ENCODE measurements at places on chromosomes 5 and 9. TPM values are rescaled to one million over a fixed set of nuclear protein-coding genes. Genes with fewer than 3 reads are reported as not detected.
A peak's percentile ranks its signal among the peaks of the same experiment; 100 is the strongest.

The NMUR2 gene
- total RNA-seq: 7.0 TPM

The SLCO6A1 gene
- total RNA-seq: 1.7 TPM

The SCGB3A2 gene
- total RNA-seq: not detected

The FAM221B gene
- 5.1 TPM for total RNA-seq

The NUTM2G gene
- not detected for total RNA-seq

The ZNG1C gene
- 12.3 TPM for total RNA-seq

The FBN2 gene
- total RNA-seq: 0.82 TPM

The SPINK6 gene
- not detected for total RNA-seq

The PPP3R2 gene
- total RNA-seq: not detected

- peaks cover 15% of the 10 kb centered on the region for H3K4me1 ChIP-seq
- no peaks in the 10 kb centered on the region for H3K27me3 ChIP-seq
- no peak overlapping the region for H3K27ac ChIP-seq
- DNase-seq: no peak
- no peak overlapping the region for H3K4me3 ChIP-seq
Measured at GRCh38 chr9:698276-698675, 143.2 kb upstream of the DMRT1 start.

DNA sequence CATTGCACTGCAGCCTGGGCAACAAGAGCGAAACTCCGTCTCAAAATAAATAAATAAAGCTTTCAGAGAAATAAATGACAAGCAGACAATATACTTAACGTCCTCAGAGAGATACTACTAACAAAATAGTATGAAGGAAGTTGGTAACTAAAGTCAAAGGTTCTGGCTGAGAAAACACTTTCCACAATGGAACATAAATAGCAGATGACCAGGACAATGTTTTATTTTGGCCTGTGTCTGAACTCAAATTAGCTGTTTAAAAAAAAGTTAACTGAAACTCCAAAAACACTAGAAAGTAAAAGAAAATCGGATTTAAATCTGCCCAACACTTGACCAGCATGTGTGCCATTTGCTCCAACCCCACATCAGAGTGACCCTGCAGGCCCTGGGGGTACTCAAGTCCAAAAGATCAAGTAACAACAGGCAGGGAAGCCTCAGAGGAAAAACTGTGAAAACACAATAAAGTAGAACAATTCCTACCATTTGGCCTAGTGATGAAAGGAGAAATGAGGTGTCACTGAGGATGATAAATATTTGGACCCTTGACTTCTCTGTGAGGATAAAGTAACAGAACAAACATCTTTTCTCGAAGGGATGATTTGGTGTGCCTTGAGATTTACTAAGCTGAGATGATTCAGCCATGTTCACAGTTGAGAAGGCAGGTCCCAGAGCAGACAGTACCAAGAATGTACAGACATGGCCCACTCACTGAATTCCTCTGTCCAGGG, 47.7 kb downstream of the LHFPL2 start:
- H3K27me3 ChIP-seq: no peaks in the 10 kb centered on the region
- H3K27ac ChIP-seq: peak overlapping the region; percentile 24
- no peaks in the 10 kb centered on the region for H3K36me3 ChIP-seq

- no peak overlapping the region for H3K4me3 ChIP-seq
- H3K36me3 ChIP-seq: no peaks in the 10 kb centered on the region
- DNase-seq: no peak
- H3K27me3 ChIP-seq: no peaks in the 10 kb centered on the region
- no peaks in the 10 kb centered on the region for H3K4me1 ChIP-seq
Measured at GRCh38 chr5:31605920-31606319, 33.0 kb upstream of the PDZD2 start.

DNA sequence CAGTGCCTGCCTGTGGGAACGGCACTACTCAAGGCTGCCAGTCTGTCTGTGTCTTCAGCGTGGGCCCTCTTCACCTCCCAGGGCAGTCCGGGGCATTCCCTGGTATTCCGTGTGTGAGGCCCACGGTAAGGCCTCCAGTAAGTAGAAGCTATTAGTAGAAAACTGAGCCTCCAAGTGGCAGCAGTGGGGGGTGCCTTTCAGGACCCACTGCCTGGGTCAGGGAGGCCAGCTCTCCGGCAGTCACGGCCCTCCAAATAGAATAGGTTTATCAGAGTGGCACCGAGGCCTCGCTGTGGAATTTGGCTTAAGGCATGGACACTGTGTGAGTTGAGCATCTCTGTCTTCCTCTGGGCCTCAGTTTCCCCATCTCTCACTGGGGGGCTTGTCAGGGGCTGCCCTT, 23.1 kb downstream of the ADAMTSL2 start:
- no peaks in the 10 kb centered on the region for H3K4me1 ChIP-seq
- no peaks in the 10 kb centered on the region for H3K36me3 ChIP-seq
- peak overlapping the region; percentile 55 for H3K27ac ChIP-seq
- H3K27me3 ChIP-seq: no peaks in the 10 kb centered on the region
- H3K4me3 ChIP-seq: no peak overlapping the region
- no peak for DNase-seq

- H3K27ac ChIP-seq: peak within 1 kb of the TSS; percentile 81
- H3K4me3 ChIP-seq: peak within 1 kb of the TSS; percentile 98
- no peaks in the 10 kb centered on the region for H3K36me3 ChIP-seq
- no peaks in the 10 kb centered on the region for H3K27me3 ChIP-seq
- H3K4me1 ChIP-seq: peaks cover 3% of the 10 kb centered on the region
Measured at GRCh38 chr5:1111727-1112289, at the start of gene SLC12A7. TSS of gene SLC12A7 (minus strand) at chr5:1112063. CDS start at chr5:1111991, 72 bp downstream.

GRCh38 chr5:387491-388265, 55.3 kb upstream of the EXOC3 start:
- no peaks in the 10 kb centered on the region for H3K4me1 ChIP-seq
- no peaks in the 10 kb centered on the region for H3K36me3 ChIP-seq
- H3K4me3 ChIP-seq: no peak overlapping the region
- H3K27me3 ChIP-seq: no peaks in the 10 kb centered on the region

- no peak overlapping the region for H3K4me3 ChIP-seq
- H3K27me3 ChIP-seq: no peaks in the 10 kb centered on the region
- no peak for DNase-seq
- no peak overlapping the region for H3K27ac ChIP-seq
- H3K36me3 ChIP-seq: no peaks in the 10 kb centered on the region
Measured at GRCh38 chr9:81906671-81907070, 21.6 kb upstream of the SPATA31D4 start.

DNA sequence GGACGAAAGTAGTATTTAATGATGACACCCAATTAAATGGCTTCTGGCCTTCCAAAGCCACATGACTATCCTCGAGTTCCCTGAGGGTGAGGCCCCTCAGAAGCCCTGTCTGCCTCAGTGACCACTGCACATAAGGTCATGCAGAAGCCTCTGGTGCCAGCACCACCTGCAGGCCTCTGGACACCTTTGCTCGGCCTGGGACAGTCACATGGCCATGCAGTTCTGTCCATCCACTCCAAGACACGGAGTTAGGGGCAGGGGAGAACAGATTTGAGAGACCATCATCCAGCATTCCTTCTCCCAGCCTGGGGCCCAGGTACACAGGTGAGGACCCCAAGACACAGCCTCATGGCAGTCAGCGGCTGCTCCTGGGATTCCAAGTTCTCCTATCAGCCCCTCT, 145.0 kb downstream of the ROR2 start:
- H3K4me1 ChIP-seq: no peaks in the 10 kb centered on the region
- no peaks in the 10 kb centered on the region for H3K36me3 ChIP-seq
- no peak for DNase-seq
- no peak overlapping the region for H3K27ac ChIP-seq
- H3K4me3 ChIP-seq: no peak overlapping the region

- no peak overlapping the region for H3K27ac ChIP-seq
- no peaks in the 10 kb centered on the region for H3K4me1 ChIP-seq
- no peaks in the 10 kb centered on the region for H3K36me3 ChIP-seq
- no peaks in the 10 kb centered on the region for H3K27me3 ChIP-seq
Measured at GRCh38 chr9:72424131-72424530, 59.1 kb upstream of the ZFAND5 start.

GRCh38 chr5:111856876-111857466, 100.0 kb upstream of the NREP start:
- no peaks in the 10 kb centered on the region for H3K4me1 ChIP-seq
- DNase-seq: no peak
- H3K27me3 ChIP-seq: no peaks in the 10 kb centered on the region
- H3K27ac ChIP-seq: no peak overlapping the region

GRCh38 chr9:13555516-13555915, 276.0 kb upstream of the MPDZ start:
- no peaks in the 10 kb centered on the region for H3K27me3 ChIP-seq
- no peak overlapping the region for H3K4me3 ChIP-seq
- no peak overlapping the region for H3K27ac ChIP-seq
- DNase-seq: no peak
- H3K4me1 ChIP-seq: no peaks in the 10 kb centered on the region

DNA sequence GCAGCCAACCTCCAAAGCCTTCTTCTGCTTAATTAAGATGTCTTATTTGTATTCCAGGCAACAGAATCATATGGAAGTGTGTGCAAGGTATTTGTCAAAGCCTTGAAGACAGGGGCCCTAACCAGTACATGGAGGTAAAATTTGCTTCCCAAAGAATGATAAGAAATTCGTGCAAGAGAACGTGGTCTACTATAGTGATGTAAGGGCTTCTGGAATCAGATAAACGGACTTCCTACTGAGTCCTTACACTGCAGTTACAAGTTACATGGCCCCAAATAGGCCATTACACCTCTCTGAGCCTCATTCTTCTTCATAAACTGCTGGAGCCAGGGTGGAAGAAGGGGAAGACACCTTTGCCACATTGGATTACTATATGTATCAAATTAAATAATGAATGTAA, 15.9 kb upstream of the ISOC1 start:
- H3K4me3 ChIP-seq: no peak overlapping the region
- H3K4me1 ChIP-seq: no peaks in the 10 kb centered on the region
- H3K36me3 ChIP-seq: no peaks in the 10 kb centered on the region
- no peaks in the 10 kb centered on the region for H3K27me3 ChIP-seq
- no peak for DNase-seq
- no peak overlapping the region for H3K27ac ChIP-seq

DNA sequence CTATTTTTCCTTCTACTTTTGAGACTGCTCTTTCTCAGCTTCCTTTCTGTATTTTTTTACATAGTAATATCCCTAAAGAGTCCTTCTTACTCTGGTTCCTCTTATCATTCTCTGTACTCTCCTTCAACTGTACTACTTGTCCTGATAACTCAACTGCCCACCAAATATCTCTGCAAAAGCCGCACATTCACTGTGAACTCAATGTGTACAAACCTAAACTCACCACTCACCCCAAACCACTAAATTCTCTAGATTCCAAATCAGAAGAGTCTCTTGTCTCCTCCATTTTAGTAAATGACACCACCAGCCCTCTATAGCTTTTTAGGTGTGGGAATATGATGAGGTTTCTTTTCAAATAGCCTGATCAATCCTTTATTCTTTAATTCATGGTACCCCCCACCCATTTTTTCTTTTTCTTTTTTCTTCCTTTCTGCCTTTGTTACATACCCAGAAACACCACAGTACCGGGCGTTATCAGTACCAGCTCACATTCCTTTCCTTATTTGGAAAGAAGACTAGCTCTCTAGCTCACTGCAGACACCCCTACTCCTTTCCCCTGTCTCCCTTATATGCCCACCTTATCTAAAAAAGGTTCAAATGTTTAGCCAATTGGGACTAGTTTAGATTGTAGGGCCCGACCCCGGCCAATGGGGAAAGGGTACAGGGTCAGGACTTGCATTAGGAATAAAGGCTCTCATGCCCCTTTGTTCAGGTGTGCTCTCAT, 63.1 kb upstream of the RANBP6 start:
- H3K4me1 ChIP-seq: no peaks in the 10 kb centered on the region
- no peak overlapping the region for H3K4me3 ChIP-seq
- no peaks in the 10 kb centered on the region for H3K27me3 ChIP-seq

- DNase-seq: peak; percentile 64
- H3K27ac ChIP-seq: no peak overlapping the region
- no peaks in the 10 kb centered on the region for H3K4me1 ChIP-seq
- H3K27me3 ChIP-seq: no peaks in the 10 kb centered on the region
- no peaks in the 10 kb centered on the region for H3K36me3 ChIP-seq
Measured at GRCh38 chr5:154072414-154073171, 33.8 kb downstream of the MFAP3 start.

- peak; percentile 73 for DNase-seq
- H3K4me3 ChIP-seq: no peak overlapping the region
- H3K27ac ChIP-seq: no peak overlapping the region
- H3K36me3 ChIP-seq: no peaks in the 10 kb centered on the region
- no peaks in the 10 kb centered on the region for H3K27me3 ChIP-seq
Measured at GRCh38 chr5:4700069-4700468, 440.1 kb upstream of the ADAMTS16 start.

DNA sequence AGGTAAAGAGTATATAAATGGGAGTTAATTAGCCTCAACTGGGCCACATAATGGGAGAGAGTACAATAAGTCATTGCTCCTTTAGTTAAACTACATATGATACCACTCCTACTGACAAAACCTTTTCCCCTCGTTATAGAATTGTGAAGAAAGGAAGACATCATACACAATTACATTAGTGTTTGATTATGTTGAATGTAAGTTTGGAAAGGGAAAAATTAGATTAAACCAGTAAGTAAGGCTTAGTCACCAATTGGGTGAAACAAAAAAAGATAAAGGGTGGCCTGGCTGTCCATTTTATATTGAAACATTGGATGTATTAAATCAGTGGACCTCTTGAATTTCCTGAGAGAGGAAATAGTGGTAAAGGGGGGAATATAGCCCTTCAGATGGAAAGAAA, 464.3 kb upstream of the PAPPA start:
- no peaks in the 10 kb centered on the region for H3K36me3 ChIP-seq
- DNase-seq: no peak
- H3K4me3 ChIP-seq: no peak overlapping the region
- H3K4me1 ChIP-seq: no peaks in the 10 kb centered on the region
- H3K27me3 ChIP-seq: no peaks in the 10 kb centered on the region

Data from prostate gland (tissue), 2 donors.